T-helper 2 cell (primary cell): ENCODE measurements at places on chromosomes 4 and X.

DNA sequence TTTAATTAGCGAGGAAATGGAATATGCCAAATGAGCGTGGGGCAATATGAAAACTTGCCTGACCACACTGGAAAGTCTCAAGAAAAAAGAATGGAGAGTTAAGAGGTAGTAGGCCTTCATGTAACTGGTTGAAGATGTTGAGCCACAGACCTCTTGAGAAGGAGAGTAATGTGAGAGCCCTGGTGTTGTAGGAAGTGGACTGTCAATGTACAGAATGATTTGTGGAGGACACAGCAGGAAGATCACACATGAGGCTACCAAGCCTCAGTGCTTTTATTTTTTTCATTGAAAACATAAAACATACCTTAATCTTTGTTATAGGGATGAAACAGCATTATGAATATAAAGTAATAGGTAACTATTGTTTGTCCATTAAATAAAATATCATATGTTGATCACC, 331.6 kb downstream of the UNC5C start:
- DNase-seq, result no peak

DNA sequence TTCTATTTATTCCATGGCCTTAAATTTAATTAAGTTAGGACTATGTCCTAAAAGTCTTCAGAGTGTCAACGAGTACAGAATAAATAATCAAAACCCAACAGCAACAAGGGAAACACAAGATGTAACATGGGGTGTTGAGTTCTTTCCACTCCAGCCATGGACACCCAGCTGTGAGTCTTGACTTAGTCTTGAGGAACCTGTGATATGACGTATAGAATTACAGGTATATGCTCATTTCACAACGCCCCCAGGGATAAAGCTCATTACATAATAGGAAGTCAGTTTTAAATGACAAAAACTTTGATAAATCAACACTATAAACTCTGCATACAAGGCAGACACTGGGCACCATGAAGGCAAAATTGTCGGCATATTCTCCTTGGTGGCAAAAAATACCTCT, 200.0 kb upstream of the CASK start:
- DNase-seq, result no peak

DNA sequence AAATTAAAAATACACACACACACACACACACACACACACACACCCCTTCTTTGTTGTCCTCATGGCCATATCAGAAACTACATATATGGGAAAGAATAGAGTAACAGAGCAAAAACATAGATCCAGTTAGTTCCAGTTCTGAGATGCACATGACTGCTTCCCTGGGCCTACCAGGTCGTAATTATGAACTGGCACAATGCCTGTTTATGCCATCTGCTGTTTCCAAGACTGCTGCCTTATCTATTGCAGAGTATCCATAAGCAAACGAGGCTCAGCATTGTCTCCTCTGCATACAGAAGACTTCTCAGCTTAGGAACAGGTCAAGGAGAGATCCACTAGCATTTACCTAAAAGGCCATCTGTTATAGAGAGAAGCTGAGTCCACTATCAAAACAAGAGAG, 789.0 kb downstream of the TECRL start:
- DNase-seq, result no peak

DNA sequence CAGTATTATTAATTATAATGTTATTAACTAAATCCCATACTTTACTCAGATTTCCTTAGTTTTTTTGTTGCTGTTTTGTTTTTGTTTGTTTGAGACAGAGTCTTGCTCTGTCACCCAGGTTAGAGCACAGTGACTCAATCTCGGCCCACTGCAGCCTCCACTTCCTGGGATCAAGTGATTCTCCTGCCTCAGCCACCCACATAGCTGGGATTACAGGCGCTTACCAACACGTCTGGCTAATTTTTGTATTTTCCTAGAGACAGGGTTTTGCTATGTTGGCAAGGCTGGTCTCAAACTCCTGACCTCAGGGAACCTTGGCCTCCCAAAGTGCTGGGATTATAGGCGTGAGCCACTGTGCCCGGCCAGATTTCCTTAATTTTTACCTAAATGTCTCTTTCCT, 72.2 kb downstream of the ANAPC4 start:
- no peak for DNase-seq

DNA sequence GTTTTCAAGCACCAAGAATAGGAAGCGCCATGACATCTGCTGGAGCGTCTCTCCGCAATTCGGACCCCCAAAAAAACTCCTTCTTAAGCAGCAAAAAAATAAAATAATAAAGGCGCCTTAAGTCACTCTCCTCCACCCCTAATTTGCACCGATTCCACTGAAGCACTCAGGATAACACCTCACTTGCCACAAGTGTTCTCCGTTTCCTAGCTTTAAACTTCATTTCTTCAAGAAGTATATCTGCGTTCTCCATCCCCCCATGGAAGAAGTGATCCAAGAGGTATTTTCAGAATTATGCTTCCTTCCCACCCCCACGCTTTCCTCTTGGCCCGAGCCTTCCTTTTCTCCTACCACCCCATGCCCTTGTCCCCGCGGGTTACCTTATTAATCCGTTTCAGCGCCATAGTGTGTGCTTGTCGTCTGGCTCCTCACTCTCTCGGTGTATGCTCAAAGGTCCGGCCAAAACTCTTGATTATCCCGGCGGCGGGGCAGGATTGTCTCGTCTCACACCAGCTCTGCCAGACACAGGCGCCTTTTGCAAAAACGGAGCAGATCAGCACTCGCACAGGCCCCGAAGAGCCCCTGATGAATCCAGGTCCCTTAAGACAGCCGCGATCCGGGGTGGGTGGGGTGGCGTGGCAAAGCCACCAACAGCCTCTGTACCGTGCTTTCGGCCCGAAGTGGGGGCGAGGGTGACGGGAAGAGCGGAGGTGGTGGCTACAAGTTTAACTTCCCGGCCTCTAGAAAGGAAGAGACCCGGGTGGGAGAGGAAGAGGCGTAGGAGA, 1.1 kb downstream of the UBE2D3 start:
- peak; percentile 58 for DNase-seq

- no peak for DNase-seq
Measured at GRCh38 chr4:158787709-158788475, 19.1 kb downstream of the FNIP2 start.
